ENCODE measurements at places on chromosomes 11 and 22. TPM values are rescaled to one million over a fixed set of nuclear protein-coding genes. Genes with fewer than 3 reads are reported as not detected.
A peak's percentile ranks its signal among the peaks of the same experiment; 100 is the strongest.

The POTEH gene
- not detected for total RNA-seq

DNA sequence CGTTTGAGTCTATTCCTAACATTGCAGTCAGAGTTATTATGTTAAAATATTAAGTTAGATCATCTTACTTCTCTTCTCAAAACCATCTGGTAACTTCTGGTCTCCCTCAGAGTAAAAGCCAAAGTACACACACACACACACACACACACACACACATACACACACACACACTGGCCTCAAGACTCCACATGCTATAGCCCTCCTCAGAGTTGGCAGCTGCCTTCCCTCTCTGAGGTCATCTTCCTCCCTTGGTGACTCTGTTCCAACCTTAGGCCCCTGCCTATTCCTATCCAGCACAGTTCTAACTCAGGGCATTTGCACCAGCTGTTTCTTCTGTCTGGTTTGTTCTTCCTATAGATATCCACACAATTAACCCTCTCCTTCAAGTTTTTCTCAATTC, 272.0 kb upstream of the SESN3 start:
- no peak for DNase-seq

DNA sequence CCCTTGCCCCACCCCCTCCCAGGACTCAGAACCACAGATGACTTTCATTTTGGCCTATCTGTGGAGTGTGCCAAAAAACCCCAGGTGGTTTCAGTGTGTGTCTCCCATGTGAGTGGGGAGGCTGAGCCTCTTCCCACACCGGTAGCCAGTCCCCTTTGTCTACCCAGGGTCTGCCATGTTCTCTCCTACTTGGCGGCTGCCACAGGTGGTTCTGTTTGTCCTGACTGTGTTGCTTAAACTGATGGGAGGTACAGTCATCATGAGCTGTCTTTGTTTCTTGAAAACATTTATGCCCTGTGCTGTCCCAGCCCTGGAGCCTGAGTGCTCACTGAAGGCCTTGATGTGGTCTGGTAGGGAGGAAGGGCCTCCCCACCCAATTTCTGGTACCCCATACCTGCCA, 39.7 kb upstream of the SUSD2 start:
- DNase-seq = peak; percentile 41

The TMEM184B gene
- total RNA-seq = 53.0 TPM

The DNAJB7 gene
- not detected for total RNA-seq

The SLC25A18 gene
- not detected for total RNA-seq

- DNase-seq = no peak
Observed at GRCh38 chr22:44112191-44112590, 68.5 kb upstream of the PARVG start.

DNA sequence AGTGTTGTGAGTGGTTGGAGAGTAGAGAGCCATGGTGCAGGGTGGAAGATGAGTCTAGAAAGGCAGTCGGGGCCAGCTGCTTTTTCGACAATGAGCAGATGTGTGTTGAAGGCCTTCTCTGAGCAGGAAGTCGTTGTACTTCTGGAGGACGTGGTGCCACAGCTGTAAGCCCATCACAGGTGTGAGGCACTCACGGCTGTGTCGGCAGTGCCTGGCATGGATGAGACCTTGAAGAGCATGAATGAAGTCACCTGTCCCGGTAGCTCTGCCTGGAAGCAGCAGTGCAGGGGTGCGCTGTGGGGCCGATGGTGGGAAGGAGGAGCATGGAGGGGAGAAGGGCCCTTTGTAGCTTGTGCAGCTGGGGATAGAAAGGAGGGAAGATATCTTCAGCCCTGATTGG, 165.2 kb downstream of the PKNOX2 start:
- no peak for DNase-seq

The DEAF1 gene
- 131 TPM for total RNA-seq

The APOL4 gene
- not detected for total RNA-seq

The SYCE3 gene
- total RNA-seq = not detected

DNA sequence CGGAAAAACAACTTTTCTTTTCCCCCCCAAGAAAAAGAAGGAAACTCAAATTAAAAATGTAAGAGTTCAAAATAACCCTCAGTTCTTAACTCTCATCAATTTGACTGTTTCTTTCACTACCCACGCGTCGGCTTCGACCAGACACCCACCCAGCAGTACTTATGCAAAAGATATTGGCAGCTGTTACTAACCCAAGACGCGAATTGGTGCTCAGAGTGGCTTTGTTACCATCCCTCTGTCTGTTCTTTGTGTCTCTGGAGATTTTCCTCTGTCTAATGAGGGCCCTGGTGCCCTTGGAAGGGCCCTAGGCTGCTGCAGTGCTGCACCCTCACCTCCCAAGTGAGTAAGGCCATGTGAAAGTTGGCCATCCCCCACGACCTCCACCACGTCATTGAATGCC, 180.5 kb upstream of the NECTIN1 start:
- DNase-seq = no peak

The DEPDC7 gene
- 2.9 TPM for total RNA-seq

- no peak for DNase-seq
Observed at GRCh38 chr11:67617243-67617953, 10.7 kb downstream of the NDUFV1 start.

DNA sequence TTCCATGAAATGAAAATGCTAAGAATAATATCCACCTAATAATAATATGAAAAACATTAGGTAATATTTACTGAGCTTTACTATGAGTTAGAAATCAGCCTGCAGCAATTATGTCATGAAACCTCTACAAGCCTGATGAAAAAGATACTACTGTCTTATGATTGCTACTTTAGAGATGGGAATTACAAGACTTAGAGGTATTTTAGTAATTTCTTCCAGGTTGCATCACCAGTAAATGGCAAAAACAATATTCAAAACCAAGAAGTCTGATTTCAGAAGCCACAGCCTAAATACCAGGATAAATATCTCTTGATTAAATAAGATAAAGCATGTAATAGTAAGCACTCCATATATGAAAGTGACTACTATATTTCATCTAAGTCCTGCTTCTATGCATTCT, 13.8 kb downstream of the OR5B21 start:
- no peak for DNase-seq

- DNase-seq = no peak
Observed at GRCh38 chr11:5564259-5565019, 16.1 kb upstream of the OR52H1 start.

The ADAMTS8 gene
- not detected for total RNA-seq

DNA sequence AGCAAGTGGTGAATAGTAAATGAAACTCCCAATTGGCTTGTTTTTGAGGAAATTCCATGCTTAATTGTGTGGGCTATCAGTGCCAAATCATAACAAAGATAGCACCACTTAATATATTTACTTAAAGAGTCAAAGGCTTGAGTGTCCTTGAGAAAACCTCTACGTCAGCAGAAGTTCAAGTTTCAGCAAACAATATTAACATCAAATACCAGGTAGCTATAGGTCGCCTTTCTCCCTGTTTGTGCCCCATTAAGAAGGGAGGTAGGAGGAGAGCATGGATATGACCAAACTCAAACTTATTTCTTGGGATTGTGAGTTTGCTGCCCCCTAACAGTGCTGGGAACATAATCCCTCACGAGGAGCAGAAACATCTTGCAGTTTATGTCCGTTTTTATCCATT, 105.6 kb upstream of the SYN3 start:
- DNase-seq = no peak

DNA sequence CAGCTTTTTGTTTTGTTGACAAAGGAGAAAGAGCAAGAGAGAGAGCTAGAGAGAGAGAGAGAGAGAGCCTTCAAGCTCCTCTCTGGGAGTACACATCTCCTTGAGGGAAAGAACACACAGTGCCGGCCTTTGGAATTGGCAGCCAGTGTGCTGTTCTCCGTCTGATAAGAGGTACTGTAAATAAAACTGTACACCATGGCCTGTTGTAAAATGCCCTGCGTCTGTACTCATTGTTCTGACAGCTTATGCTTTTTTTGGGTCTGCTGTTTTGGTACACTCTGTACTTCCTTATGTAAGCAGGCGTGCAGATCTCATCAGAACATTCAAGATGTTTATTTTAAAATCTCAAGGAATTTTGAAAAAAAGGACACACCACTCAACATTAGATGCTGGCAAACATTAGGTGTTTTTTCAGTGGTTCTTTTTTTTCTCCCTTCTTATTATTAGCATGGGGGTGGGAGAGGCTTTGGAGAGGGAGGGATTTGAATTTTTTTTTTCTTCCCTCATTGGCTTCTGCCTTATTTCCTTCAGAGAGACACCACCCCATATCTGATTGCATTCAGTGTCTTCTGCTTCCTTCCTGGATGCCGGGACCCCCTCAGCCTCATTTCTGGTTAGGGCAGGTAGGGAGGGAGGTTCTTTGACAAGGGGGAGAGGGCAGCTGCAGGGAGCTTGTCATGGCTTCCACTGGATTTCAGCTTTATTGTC, 116.8 kb upstream of the NNMT start:
- no peak for DNase-seq

The CLDN5 gene
- not detected for total RNA-seq

The GRIK4 gene
- total RNA-seq = not detected

- no peak for DNase-seq
Observed at GRCh38 chr22:23878219-23878618, 16.0 kb upstream of the MIF start.

GRCh38 chr11:11952036-11952435, 56.4 kb downstream of the DKK3 start:
- no peak for DNase-seq

DNA sequence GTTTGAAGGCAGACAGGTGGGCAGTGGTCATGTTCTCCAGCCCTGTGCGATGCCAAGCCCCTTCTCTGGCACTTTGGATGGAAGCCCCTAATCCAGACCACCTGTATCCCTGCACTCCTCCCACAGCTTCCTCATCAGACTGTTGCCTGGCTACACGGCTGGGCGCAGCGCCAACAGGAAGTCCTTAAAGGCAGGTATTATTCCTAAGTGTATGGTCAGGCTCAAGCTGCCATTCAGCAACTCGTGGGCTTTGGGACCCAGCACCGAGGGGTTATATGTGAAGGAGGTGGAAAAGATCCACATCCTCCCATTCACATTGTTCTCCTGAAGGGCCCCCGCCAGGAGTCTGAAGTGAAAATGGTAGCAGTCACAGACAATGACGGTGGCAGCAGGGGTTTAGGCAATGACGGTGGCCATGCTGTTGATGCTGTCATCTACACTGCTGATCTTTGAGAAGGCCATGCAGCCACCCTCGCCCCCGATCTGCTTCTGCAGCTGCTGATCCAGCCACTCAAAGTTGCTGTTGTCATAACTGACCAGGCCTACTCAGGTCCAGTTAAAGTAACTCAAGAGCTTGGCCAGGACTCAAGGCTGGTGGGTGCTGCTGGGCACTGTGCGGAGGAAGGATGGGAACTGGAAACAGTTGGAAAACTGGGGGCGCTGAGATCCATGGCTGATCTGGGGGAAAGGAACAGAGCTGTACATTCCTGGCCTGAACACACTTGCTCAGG, 27.7 kb downstream of the OR6Q1 start:
- DNase-seq = no peak

DNA sequence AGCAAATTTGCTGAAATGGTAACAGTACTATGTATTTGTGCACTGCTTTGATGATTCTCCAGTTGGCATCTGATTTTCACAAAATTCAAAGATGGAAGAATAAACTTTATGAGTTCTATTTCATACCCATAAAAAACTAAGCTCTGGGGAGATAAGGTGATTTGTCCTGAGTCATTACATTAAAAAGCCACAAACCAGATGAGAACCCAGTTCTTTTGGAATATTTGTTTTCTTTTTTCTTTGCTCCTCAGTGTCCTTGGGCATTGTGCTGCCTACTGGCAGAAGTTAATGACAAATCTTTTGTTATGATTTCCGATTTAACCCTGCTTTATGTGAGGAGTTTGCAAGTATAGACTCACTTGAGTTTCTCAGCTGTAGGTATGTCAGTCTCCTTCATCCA, 45.4 kb upstream of the AMOTL1 start:
- DNase-seq = no peak

The RASD2 gene
- 20.2 TPM for total RNA-seq

GRCh38 chr11:65422633-65423515, at the start of gene NEAT1:
Gene NEAT1, plus strand, starts transcription at chr11:65422798.
- DNase-seq = peak; percentile 91

The CRYAB gene
- total RNA-seq = not detected

The HSPB2 gene
- total RNA-seq = not detected

DNA sequence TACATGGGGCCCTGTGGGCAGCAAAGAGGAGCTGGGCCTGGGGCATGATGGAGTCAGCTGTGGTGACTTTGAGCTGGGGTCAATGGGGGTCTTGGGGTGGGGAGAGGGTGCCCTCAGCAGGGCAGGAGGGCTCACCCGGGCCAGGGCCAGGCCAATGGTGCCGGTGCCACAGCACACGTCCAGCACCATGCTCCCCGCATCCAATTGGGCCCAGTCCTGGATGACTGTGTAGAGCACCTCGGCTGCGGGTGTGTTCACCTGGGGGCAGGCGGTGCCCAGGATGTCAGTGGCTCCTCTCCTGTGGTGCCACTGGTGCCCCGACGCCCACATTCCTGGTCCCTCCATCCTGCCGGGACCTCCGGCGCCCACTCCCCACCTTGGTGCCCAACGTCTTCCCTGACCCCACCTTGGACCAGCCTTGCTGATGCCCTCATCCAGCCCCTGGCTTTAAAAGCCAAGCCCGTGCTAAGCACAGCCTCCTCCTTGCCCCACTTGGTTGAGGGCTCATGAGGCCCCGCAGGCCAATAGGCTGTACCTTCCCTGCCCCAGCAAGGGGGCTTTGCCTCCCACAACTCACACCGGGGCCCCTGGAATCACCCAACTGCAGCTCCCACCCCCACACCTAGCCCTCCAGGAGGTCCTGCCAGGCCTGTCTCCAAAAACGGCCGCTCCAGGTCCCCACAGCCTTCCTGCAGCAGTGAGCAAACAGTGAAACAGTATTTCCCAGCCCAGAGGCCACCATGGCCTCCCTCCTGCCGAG, 2.2 kb upstream of the RANBP1 start:
- no peak for DNase-seq

- no peak for DNase-seq
Observed at GRCh38 chr22:42932197-42932519, 75.1 kb upstream of the ARFGAP3 start.

- no peak for DNase-seq
Observed at GRCh38 chr22:44075022-44075421, 50.9 kb downstream of the PARVB start.

DNA sequence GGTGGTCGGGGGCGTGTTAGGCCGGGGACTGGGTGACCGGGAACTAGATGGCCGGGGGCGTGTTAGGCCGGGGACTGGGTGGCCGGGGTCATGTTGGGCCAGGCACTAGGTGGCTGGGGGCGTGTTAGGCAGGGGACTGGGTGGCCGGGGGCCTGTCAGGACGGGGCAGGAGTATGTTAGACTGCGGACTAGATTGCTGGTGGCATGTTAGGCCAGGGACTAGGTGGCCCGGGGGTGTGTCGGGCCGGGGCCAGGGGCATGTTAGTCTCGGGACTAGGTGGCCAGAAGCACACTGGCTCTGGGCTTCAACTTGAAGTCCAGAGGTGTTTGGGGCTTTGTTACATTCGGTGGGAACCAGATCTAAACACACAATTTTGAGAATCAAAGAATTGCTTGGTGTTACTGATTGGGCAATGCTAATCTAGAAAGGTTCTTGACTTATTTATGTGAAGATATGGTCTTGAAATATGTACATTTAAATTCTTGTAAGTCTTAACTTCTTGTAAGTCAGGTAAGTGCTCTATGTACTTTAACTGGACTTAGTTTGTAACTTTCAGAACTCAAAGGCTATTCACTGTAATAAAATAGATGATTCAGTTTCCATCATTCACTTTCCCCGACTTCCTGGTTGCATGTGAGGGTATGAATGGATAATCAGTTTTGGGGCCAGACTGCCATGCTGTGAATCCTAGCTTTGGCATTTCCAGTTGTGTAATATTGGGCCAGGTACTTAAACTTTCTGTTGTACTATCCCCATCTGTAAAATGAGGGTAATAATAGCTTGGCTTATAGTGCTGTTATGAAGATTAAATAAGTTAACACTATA, 1.1 kb downstream of the EXT2 start:
- DNase-seq = no peak

- no peak for DNase-seq
Observed at GRCh38 chr22:45564349-45565030, 61.8 kb downstream of the FBLN1 start.

All from CD8-positive, alpha-beta T cell (primary cell).